Pons (tissue), 1 donor: ENCODE measurements at places on chromosomes 3 and 15.

DNA sequence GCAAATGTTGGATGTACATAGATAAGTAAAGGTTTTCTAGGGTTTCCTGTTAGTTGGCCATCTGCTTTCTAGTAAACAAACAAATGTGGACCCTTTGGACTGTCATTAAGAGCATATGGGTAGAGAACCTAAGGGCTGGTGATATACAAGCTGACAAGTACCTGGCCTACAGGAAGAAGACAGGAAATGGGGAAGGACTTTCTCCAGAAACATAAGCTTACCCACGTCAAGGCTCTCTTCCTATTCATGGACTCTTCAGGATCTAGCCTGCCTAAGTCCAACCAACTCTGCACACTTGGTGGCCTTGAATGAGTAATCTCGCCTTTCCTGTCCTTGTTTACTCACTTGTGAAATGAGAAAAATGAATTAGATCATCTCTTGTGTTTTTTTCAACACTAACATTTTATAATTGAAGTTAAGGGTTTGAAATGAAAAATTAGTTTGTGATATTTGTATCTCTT lies 22.2 kb upstream of the GOLIM4 start:
- no peak for DNase-seq

GRCh38 chr3:38039101-38039898 lies at the start of gene DLEC1:
Gene DLEC1, plus strand, starts transcription at chr3:38039208. Its CDS starts 18 bp downstream, at chr3:38039226.
- peak; percentile 19 for DNase-seq

- no peak for DNase-seq
These were observed 14.1 kb upstream of the PRSS50 start for GRCh38 chr3:46731795-46732194.

DNA sequence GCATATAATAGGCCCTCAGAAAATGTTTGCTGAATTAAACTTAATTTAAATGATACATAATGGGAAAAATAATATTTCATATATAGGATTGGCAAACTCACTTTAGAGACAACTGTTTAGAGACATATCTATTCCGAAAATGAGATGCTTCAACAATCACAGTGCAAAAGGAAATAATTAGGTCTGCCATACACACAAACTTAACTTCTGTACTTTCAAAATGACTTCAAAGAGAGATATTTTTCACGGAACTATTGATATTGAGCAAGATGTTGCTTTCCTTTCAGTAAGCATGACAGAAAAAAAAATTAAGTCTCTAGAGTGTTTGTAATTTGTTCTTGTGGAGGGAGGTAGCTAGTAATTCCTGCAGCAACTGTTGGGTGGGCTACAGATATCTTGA lies 769.5 kb downstream of the TUSC7 start:
- no peak for DNase-seq

GRCh38 chr3:86547692-86548091 lies 443.3 kb downstream of the VGLL3 start:
- DNase-seq, result no peak

- no peak for DNase-seq
These were observed 313.5 kb upstream of the TBL1XR1 start for GRCh38 chr3:177510693-177511216.

DNA sequence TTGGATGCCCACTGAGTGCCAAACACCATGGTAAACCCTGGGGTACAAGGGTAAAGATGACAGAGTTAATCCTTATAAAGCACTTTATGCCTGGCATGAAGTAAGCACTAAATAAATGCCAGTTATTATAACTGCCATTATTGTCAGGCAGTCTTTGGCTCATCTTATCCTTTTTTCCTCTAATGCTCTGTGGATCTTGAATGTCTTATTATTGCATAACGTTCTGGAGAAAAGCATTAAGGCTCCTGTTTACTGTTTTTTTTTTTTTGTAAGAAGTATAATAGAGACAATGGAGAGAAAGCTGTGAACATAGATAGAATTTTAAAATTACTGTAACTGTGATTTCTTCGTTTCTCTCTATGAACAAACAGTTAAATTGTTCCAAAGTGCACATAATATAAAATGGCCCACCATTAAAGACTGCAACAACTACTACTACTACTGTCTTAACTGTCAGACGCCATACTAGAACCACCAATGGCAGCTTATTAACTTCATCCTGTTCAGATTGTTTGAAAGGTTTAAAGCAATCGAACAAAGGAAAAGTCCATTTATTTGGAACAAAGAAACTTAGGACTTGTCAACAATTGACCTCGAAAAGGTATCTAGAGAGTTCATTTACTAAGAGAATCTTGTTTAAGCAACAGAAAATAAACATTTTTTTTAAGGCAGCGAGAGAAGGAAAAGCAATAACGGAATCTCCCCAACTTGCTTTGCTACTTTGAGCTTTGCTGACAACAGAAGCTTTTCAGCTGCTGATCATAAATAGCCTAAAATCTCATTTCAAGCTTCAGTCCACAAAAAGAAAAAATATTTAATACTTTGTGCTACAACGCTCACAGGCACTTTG lies 520.7 kb downstream of the ROBO1 start:
- DNase-seq, result no peak

- peak; percentile 77 for DNase-seq
These were observed 24.8 kb downstream of the TMOD2 start for GRCh38 chr15:51775967-51776816.

DNA sequence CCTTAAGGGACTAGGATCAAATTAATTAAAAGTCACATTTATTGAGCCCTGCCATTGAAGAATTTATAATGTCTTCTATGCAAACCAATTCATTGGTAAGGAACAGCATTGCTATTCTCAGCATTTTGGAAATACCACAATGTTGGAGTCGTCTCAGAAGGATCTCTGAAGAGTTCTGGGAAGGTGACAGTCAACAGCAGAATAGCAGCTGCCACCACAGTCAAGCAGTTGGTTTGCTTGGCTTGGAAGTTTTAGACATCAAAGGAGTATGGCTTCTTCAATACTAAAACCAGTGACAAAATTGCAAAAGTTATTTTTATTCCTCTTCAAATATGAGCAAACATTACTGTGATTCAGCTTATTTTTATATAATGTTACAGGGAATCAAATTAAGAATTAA lies 167.9 kb downstream of the CNTN4 start:
- DNase-seq, result no peak

DNA sequence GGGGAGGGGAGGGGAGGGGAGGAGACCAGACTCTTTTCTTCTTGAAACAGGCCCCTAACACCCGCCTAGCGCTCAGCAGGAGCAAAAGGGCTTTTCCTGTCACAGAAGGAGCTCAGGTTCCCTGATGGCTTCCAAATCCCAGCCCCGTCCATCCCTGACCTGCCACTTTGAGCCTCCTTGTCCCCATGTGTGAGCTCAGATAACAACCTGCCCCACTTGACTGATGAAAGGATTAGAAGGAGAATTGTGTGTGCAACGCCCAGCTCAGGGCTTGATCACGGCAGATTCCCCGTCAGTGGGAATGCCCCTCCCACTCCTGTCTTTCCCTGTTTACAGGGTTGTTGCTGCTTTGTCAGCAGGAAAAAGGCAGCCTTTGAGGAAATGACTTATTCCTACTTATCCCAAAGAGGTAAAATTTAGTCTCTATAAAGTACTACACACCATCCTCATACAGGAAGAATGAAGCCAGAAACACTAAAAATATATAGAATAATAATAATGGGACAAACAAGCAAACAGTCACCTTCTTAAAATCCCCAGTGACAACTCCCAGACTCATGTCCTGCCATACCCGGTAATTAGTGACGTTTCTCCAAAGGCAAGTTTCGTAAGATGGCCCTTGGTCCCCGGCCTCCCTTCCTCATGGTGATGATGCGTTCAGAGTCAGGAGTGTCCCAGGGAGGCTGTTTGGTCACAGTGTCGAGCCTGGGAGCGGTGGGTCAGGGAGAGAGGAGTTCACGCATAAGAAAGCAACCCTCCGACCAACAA lies 6.1 kb upstream of the LRRC15 start:
- no peak for DNase-seq

DNA sequence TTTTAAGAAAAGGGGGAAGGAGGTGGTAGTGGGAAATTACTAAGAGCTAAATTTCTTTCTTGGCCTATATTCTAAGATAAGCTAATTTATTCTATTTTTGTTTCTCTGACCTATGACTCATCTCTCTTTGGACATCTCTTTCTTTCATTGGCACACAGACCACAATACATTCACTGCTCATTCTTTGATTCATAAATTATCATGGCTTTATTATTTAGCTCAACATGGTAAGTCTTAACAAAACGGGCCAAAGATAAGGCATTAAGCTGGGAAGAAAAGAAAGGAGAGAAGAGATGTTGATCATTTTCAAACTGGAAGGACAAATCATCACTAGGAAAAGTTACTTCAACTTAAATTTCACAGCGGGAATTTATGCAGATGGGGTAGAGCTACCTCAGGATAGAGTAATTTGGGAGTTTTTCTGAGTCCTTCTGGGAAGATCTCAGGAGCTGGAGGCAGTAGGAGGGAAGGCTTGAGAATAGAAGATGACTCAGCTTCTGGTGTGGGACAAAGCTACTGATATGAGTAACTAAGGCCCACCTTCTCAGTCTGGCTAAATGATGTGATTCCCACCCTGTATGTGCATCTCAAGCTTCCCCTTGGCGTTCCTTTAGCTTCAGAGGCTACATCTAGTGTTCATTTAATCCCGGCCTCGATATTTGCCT lies 7.5 kb upstream of the ALCAM start:
- DNase-seq, result no peak

GRCh38 chr15:98713585-98714001 lies 65.3 kb downstream of the IGF1R start:
- no peak for DNase-seq

DNA sequence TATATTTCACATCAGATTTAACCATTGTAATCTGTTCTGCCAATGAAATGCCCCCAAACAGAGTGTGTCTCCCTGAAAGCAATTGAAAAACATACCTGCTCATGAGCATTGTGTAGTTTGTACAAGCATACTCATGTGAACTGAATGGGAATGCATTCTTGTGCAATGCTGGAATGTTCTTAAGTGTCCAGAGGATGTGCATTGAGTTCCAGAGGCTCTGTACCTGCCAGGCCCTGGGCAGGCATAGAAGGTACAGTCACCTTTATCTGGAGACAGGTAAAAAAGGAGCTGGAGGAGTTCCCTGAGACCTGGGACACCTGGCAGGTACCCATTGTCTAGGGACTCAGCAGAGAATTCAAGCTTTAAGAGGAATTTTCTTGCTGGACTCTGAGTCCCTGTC lies 2.8 kb downstream of the MRAS start:
- no peak for DNase-seq

GRCh38 chr3:124360563-124360962 lies 368.6 kb upstream of the ROPN1 start:
- no peak for DNase-seq

DNA sequence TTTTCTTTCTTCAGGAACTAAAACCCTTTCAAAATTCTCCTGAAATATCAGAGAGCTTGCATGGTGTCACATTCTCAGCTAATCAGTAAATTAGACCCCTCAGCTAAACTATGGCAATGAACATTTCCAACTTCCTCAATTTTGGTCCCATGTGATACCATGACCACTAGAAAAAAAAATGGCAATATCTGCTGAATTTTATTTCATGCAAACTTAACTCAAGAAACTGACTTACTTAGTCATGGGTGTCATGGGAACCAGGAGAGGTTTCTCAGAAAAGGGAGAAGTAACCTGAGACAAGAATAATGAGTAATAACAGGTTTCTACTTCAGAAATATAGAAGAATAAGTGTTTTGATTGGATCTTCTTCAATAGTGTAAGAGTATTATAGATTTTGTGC lies 784.6 kb upstream of the ALCAM start:
- no peak for DNase-seq

GRCh38 chr3:1355691-1356090 lies 262.9 kb downstream of the CNTN6 start:
- DNase-seq, result no peak

DNA sequence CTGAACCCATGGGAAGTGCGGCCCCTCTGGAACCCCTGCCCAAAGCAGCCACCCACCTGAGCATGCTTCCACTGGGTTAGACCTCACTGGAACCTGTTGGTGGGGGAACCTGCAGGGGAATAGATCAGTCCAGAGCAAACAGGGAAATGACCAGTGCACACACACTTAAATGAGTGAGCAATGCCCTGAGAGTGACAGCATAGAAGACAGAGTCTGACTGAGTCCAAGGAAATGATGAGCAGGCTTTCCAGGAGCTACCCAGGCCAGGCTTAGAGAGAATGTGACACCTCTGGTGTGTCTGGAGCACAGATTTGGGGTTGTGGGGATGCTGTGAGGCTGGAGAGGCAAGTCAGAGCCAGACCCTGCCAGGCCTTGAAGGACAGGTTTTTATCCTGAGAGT lies 28.5 kb downstream of the PLA1A start:
- DNase-seq, result no peak

GRCh38 chr3:13042127-13042701 lies 31.0 kb downstream of the IQSEC1 start:
- DNase-seq, result peak; percentile 60

DNA sequence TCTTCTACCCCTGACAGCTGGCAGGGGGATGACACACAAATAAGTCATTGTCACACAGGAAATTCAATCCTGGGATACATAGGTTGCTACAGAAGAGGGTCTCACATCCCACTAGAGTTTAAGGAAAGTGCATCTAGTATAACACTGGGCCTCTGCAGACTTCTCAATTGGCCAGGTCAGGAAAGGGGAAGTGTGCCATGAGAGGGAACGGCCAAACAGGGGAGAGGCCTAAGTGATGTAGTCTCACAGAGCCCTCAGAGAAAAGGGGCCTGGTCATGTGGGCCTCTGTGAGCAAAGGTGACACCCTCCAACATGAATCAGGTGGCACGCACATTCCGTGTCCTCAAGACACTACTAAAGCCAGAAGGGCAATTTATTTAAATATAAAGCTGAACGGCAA lies 11.2 kb downstream of the ZXDC start:
- DNase-seq, result no peak

GRCh38 chr3:126891791-126892190 lies 91.1 kb upstream of the PLXNA1 start:
- no peak for DNase-seq

- DNase-seq, result no peak
These were observed 225.9 kb downstream of the OXSM start for GRCh38 chr3:26015752-26016151.

GRCh38 chr3:177842743-177843734 lies 645.8 kb upstream of the TBL1XR1 start:
- no peak for DNase-seq

- no peak for DNase-seq
These were observed 162.7 kb downstream of the STT3B start for GRCh38 chr3:31695280-31696008.

DNA sequence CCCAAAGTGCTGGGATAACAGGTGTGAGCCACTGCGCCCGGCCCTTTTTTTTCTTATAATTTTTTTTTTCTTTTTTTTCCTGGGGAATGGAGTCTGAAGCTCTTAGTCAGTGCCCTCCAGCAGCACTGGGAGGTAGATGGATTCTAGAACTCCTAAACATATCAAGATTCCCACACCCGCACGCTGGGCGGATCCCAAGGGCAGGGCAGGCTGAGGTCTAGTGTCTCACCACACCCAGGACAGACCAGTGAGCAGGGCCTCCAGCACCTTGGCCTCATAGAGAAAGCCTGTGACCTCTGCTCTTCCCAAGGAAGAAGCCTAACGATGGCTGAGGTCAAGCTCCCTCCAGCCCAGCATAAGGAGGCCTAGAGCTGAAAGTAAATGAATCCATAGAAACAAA lies 153.7 kb upstream of the MEF2A start:
- DNase-seq, result no peak
